Stimulated activated CD8-positive, alpha-beta memory T cell treated with anti-CD3 and anti-CD28 coated beads, Interleukin-2, amount 100 ng/mL, for 48 hours (primary cell): ENCODE measurements at places on chromosomes 16 and 17.

DNA sequence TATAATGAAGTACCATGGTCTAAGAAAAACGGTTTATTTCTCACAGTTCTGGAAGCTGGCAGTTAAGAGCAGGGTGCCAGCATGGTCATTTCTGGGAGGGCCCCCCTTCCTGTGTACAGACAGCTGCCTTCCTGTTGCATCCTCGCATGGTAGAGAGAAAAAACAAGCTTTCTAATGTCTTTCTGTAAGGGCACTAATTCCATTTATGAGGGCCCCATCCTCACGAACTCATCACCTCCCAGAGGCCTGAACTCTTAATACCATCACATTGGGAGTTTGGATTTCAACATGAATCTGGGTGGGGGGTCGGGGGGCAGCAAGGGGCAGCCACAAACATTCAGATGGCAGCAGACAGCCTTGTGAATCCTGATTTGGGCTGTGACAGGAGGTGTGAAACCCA, 149.7 kb downstream of the CCDC182 start:
- no peak for DNase-seq

GRCh38 chr17:27481327-27481726, 25.1 kb downstream of the KSR1 start:
- DNase-seq, result no peak

- DNase-seq, result no peak
Observed at GRCh38 chr16:82845116-82845515, 218.3 kb downstream of the CDH13 start.

- DNase-seq, result no peak
Observed at GRCh38 chr16:72664056-72664508, 383.8 kb downstream of the ZFHX3 start.

GRCh38 chr17:17978481-17979424, 6.1 kb downstream of the DRC3 start:
- no peak for DNase-seq

DNA sequence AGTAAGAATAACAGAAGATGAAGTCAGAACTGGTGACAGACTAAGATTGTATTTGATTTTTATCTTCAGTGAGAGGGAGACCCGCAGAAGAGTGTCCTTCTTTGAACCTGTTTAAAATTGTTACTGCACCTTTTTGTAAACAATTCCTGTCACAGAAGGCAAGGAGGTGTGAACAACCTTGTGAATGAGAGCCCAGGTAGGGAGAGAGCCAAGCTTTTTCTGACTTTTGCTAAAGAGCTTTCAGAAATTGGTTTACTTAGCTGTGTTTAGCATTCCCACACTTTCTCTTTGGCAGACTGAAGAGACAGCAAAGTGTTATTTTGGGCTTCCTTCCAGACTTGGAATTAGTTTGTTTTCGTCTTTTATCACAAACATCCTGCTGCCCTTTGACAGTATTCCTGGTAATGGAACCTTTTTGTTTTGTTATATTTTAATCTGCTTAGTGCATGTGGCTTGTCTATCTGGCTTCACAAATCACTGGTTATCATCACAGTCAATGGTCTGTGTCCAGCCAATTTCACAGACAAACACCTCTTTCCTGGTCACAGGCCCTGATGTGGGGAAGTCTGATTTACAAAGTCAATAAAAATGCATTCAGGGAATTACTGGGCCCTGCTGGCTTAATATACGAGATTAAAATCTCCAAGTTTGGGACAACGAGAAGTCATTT, 85.7 kb upstream of the HS3ST2 start:
- no peak for DNase-seq

GRCh38 chr17:1645207-1646171, at the start of gene SCARF1:
SCARF1 (minus strand) TSS chr17:1645732; CDS start chr17:1645697, 35 bp downstream.
- DNase-seq, result no peak

GRCh38 chr17:81918832-81919545, 1.0 kb upstream of the SIRT7 start:
- no peak for DNase-seq

- DNase-seq, result no peak
Observed at GRCh38 chr16:17564856-17565255, 94.1 kb upstream of the XYLT1 start.

- DNase-seq, result no peak
Observed at GRCh38 chr16:89315791-89316581, 98.5 kb downstream of the ZNF778 start.

GRCh38 chr16:53209877-53210276, 155.1 kb downstream of the CHD9 start:
- no peak for DNase-seq

GRCh38 chr16:53453928-53454327, 19.7 kb downstream of the RBL2 start:
- DNase-seq, result no peak

DNA sequence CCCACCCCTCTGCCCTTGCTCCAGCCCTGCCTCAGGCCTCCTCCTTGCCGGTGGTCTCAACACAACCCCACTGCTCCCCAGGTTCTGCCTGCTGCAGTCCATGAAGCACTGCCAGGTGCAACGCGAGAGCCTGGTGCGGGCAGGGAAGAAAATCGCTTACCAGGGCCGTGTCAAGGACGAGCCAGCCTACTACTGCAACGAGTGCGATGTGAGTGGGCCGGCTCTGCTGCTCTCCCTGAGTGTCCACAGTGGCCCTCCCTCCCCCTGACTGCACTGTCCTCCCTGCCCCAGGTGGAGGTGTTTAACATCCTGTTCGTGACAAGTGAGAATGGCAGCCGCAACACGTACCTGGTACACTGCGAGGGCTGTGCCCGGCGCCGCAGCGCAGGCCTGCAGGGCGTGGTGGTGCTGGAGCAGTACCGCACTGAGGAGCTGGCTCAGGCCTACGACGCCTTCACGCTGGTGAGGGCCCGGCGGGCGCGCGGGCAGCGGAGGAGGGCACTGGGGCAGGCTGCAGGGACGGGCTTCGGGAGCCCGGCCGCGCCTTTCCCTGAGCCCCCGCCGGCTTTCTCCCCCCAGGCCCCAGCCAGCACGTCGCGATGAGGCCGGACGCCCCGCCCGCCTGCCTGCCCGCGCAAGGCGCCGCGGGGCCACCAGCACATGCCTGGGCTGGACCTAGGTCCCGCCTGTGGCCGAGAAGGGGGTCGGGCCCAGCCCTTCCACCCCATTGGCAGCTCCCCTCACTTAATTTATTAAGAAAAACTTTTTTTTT, 1.8 kb upstream of the TMEM88 start:
- no peak for DNase-seq

DNA sequence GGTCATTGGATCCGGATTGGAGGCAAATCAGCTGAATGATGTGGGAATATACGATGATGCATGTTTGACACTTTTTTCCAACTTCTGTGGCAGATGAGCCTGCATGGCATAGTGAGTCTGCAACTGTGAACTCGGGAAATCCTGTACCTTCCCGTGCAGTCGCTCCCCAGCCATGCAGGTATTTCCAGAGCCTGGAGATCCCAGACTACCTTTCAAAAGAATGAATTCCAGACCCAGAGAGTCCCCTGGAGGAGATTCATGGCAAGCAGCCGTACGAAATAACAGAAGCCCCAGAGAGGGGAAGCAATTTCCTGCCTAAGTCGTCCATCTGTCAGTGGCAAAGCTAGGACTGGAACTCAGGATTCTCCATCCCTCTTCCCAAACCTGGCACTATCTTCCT, 75.7 kb upstream of the FAM20A start:
- no peak for DNase-seq

DNA sequence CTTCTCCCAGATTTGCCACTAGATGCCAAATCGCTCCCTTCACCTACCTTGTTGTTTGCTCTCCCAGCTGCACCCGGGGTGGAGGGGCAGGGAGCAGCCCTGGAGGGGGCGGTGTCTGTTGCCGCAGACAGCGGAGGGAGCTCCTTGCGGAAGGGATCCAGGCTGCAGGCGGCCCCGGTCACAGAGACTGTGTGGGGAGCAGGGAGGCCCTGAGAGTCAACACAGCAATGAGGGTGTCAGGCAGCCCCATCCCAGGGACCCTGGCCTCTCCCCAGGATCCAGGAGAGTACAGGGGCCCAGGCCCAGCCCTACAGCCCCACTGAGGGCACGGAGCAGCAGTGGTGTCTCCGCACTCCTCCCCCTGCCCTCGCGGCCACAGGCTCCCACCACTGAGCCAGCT, 50.5 kb upstream of the CHMP6 start:
- DNase-seq, result no peak

DNA sequence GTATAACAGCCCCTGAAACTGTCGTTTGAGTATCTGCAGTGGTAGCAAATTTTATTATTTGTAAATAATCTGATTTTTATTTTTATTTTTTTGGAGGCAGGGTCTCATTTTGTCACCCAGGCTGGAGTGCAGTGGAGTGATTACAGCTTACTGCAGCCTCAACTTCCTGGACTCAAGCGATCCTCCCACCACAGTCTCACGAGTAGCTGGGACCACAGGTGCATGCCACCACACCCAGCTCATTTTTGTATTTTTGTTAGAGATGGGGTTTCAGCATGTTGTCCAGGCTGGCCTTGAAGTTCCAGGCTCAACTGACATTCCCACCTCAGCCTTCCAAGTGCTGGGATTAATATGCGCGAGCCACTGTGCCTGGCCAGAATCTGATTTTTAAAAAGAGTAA, 2.8 kb downstream of the NDEL1 start:
- no peak for DNase-seq

DNA sequence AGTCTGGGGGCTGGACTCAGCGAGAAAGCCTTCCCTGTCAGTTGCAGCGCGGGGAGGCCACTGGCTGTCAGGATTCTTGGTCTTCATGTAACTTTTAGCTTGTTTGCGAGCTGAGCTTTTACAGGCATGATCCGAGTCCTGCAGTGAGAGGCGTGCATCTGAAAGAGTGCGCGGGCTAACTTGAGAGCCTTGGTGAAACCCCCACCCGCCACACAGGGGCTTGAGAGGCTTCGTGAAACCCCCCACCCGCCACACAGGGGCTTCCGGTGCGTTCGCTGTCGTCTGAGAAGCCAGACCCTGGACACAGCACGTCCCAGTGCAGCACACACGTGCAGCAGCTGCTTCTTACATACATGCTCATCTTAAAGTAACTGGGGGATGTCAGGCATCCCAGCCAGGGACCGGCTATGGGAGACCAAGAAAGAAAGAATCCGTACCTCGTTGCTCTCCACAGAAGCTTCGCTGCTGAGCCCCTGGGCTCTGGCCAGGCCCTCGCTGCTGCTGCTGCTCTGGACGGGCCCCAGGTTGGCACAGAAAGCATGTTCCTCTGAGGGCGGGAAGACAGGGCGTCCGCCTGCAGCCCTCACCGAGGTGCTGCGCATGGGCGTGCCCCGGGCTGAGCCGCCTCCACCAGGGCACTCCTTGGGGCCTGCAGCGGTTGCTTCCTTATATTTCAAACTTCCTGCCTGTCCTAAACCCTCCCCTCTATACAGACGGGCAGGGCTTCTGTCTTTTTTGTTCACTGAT, 7.8 kb downstream of the NUDT16L1 start:
- no peak for DNase-seq

GRCh38 chr16:26647870-26648269, 418.9 kb upstream of the C16orf82 start:
- DNase-seq, result no peak

DNA sequence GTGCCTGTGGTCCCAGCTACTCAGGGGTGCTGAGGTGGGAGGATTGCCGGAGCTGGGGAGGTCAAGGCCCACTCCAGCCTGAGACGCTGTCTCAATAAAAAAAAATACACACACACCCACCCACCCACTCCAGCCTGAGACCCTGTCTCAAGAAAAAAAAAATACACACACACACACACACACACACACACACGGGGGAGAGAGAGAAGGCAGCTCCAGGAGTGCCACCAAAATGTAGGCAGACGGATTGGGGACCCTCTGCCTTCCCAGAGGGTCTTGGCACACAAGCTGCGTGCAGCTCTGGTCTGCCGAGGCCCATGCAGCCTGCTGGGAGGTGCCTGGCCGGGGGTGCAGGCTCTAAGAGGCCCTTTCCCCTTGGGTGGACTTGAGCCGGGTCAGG, 5.9 kb upstream of the NUDT16L1 start:
- DNase-seq, result no peak

DNA sequence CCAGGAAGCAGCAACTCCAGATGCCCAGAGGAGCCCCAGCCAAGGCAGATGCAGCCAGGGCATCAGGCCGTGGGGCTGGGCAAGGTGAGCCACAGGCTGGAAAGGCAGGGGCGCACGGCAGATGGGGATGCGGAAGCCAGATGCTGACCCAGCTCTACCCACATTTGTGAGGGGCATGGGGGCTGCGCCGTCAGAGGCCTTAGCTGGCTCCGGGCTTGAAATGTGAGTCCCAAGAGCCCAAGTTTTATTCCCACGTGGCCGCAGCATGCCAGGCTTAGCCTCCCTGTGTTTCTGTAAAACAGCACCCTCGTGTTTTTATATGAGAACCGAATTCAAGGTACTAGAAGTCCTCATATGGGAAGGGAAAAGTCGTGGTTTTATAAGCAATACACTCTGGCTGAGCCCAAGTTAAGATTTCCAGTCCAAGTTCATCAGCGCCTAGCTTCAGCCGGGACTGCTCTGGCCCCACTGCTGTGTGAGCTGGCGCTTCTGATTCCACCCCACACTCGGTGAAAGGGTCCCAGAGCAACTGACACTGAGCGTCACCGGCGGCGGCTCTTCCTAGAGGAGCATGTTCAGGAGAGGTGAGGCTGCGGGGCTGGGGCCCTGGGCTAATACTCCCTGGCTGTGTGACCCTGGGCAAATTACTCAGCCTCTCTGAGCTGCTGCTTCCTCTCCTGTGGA, 6.7 kb upstream of the C16orf95 start:
- DNase-seq, result no peak

DNA sequence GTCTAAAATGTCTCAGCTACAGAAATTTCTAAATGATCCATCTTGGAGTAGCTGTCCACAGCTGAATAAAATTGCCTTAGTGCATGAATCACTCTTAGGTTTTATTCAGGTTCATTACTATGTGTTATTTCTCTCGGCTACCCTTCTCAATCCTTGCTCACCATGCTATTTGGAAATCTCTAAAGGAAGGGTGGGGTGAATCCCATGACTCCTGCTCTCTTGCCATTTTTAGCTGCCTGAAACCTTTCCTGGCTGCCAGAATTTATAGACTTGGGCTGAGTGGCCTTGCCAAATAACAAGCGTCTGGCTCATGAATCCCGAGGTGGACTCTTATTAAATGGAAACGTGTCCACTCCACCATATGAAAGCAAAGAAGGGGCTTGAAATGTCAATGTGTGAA, 936.1 kb upstream of the SOX9 start:
- no peak for DNase-seq

- no peak for DNase-seq
Observed at GRCh38 chr17:29048440-29049368, 5.8 kb downstream of the PIPOX start.

GRCh38 chr16:24540602-24541210, 1.3 kb downstream of the RBBP6 start:
- DNase-seq, result no peak

DNA sequence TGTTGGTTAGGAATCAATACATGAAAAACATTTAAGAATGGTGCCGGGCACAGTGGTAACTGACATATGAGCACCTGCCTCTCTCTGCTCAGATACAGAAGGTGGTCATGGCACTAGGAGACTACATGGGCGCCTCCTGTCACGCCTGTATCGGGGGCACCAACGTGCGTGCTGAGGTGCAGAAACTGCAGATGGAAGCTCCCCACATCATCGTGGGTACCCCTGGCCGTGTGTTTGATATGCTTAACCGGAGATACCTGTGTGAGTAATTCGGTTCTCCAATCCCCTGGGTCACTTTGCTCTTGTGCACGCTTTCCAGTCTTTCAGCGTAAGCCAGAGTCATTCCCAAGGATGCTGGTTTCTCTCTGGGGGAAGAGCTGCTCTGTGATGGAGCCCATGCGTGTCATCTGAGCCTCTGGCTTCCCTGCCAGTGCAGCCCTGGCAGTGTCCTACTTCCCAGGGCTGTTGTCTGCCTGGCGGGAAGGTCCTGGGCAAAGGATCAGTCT, 3.0 kb upstream of the CD68 start:
- no peak for DNase-seq

- DNase-seq, result no peak
Observed at GRCh38 chr17:31078290-31078689, 16.5 kb upstream of the NF1 start.
